Stimulated activated CD4-positive, alpha-beta T cell treated with anti-CD3 and anti-CD28 coated beads, Interleukin-2, amount 100 ng/mL, for 4 hours (primary cell): ENCODE measurements at places on chromosomes 5 and 9.

- no peak for DNase-seq
Observed at GRCh38 chr9:74369844-74370243, 127.3 kb upstream of the RORB start.

DNA sequence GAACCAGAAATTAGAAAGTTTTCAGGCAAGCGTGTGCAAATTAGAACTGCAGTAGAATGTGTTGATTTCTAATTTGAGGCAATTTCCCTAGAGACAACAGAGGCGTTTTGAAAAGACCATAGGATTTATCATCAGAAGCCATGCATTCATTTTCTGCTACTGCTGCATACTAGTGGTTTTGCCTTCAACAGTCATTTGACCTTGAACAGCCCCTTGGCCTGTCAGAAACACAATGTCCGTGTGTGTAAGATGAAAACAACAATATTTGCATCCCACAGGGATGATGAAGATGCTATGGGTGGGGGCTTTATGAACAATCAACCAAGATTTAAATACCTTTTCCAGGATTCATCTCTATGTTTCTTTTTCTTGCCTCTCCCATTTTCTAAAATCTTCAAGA lies 73.7 kb downstream of the PDE4D start:
- no peak for DNase-seq

GRCh38 chr5:34603378-34603777 lies 52.8 kb upstream of the RAI14 start:
- no peak for DNase-seq

GRCh38 chr5:320524-321229 lies 837 bp upstream of the AHRR start:
- no peak for DNase-seq

- no peak for DNase-seq
Observed at GRCh38 chr9:134625361-134626068, 16.1 kb upstream of the COL5A1 start.
